Stimulated activated CD8-positive, alpha-beta memory T cell treated with anti-CD3 and anti-CD28 coated beads, Interleukin-15, amount 100 ng/mL, for 24 hours (primary cell): ENCODE measurements at places on chromosomes 2 and 18.

DNA sequence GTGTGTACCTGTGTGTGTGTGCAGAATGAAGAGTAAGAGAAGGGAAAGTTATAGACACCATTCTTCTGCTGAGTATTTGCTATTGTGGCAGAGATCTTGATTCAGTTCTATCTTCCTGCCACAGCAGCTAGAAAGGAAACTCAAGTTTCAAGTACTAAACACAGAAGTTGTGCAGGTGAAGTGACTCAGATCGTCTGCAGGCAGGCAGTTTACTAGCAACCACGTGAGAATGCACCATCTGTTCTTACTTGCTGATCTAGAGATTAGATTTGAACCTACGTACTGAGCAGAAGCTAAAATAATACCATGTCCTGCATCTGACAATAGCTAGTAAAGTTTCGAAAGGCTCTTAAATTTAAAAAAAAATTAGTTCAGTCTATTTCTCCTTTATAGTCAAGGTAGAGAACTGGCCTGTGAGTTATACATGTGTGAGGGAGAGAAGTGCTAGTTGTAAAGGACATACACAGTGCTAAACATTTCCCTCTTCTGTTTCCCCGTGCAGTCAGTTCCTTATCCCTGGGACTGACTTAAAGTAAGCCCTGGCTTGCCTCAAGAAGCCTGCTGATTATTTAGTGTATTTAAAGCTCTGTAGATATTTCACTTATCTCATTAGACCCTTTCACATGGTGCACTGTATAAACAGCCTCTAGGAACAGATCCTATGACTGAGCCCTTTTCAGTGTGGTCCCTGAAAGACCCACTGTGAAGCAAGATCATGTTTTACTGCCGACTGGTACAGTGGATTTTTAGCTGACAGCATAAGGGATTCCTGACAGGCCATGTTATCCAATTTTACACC lies 45.0 kb downstream of the SLC38A11 start:
- DNase-seq: no peak

GRCh38 chr18:33833842-33834241 lies 255.8 kb downstream of the ASXL3 start:
- no peak for DNase-seq

- DNase-seq: no peak
Measured at GRCh38 chr2:232236200-232236599, 142.4 kb upstream of the ALPP start.

GRCh38 chr2:72952961-72953360 lies 35.6 kb downstream of the EMX1 start:
- no peak for DNase-seq

GRCh38 chr2:205052781-205053180 lies 507.5 kb downstream of the PARD3B start:
- no peak for DNase-seq

DNA sequence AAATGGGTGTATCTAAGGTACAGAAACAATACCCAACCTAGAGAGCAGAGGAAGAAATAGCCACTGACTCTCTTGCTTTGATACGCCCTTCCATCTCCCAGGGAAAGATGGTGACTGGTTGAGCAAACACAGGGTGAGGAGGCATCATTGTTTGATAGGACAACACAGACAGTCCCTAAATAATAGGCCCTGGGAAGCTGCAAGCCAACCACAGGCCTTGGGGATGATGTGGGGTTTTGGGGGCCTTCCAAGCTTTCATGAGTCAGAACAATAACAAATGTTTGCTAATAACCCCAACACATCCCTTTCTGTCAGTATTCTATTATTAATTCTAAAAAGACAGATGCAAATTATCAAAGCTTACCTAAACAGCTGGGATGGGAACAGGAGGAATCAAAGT lies 9.8 kb downstream of the LGALSL start:
- DNase-seq: no peak

GRCh38 chr18:48136827-48137373 lies 206.4 kb upstream of the SMAD2 start:
- no peak for DNase-seq

GRCh38 chr2:106183101-106183696 lies 10.9 kb downstream of the UXS1 start:
- DNase-seq: no peak

DNA sequence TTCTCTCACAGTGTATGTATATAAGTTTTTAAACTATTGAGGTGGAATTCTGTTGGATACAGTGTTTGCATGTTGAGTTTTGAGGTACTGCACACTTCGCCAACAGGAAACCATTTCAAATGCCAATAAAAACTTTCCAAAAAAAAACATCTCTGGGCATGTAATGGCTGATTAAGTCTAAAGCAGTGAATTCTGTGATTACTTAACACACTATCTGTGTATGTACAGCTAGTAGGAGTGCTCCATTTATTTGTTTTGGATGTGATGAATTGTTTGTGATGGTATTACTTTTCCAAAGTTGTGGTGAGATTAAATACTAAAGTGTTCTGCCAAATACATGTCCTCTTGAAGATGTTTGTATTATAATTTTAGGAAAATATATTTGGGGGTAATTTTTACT lies 31.1 kb downstream of the MMADHC start:
- DNase-seq: no peak

- DNase-seq: no peak
Measured at GRCh38 chr2:242075696-242076095, 206.2 kb downstream of the RTP5 start.

DNA sequence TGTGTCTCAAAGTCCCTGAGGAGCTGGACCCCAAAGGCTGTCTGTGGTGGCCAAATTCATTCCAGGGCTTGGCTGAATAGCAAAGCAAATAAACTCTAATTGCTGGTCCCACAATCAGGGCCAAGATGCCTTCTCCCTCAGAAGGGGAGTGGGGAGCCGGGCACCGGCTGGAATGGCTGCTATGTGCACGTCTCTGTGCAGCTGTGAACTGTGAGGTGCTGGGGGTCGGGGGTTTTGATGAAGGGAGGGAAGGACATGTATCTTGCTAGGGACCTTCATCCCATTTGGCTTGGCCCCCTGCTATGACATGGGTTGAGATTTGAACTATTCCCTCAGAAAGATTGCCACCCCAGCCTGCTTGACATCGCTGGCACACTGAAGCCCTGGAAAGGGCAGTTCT lies 60.4 kb downstream of the CIB4 start:
- DNase-seq: no peak

DNA sequence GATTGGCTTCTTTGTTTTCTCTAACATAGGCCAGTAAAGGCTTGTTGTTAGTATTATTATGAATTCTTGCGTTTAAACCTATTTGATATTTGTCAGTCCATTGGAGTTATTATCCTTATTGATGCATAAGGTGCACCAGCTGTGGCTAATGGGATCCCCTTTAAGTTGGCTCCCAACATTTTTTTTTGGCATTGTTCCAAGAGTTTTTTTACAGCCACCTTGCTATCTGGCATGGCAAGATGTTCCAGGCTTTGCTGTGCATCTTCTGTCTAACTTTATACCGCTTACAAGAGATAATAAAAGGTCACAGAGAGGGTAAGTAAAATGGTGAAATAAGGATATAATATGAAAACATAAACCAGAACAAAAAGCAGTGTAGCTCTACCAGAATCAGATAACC lies 157.5 kb upstream of the TACR1 start:
- DNase-seq: no peak

- DNase-seq: no peak
Measured at GRCh38 chr2:257842-258241, 6.0 kb downstream of the SH3YL1 start.

DNA sequence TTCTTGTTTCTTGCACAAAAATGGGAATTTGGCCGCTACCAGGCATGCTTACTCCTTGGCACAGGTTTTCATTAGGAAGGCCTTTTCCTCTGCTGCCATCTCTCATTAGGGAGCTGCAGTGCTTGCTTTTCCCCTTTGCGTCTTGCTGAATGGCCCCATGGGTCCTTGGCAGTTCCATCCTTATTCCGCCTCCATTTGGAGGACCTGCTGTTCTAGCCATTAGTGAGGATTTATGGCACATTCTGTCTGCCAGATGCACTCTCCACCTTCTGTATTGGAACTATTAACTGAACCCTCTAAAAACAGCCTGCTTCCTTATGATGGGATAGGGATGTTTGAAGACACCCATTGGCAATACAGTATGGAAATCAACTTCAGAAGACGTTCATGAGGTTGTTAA lies 103.5 kb upstream of the NOSTRIN start:
- DNase-seq: no peak

DNA sequence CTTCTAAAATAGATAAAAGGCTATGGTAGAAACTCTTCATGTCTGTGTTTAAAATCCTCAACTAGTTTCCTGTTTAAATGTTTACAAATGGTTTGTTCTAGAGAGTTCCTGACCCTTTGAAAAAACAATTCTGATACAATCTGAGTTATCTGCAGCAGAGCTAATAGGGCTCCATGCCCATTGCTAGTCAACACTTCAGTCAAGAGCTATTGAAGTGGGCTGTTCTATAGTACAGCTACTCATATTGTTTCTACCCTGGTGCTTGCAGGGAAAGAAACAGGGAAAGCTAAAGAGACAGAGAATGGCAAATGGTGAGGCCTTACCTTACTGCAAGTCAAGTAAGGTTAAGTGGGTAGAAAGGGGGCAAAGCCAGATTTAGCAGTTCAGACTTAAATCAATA lies 112.3 kb upstream of the CAVIN2 start:
- DNase-seq: no peak

- DNase-seq: no peak
Measured at GRCh38 chr18:28086670-28087552, 90.0 kb downstream of the CDH2 start.

DNA sequence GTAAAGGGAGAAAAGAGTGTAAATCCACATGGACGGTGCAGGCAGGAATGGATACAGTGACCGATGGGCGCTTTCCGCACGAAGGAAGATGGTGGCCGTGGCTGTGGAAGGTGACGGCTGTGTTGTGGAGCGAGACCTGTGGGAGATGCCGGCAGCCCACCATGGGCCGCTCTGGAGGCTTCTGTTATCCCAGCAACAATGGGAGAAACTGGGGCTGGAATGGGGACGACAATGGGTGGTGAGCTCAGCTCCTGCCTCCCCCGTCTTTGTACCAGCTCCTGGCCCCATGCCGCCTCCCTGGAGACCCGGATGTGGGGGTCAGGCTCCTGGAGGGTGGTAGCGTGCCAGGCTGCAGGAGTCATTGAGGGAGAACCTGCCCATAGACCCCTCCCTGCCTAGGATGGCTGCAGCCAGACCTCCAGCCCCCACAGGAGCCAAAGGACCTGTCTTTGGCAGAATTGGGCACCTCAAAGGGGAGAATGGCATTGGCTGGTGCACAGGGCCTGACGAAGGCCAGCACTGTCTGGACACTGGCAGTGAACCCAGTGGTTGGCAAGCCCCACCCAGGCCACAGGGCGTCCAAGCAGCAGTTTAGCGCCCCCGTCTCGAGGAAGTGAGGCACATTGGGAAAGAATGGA lies 72.6 kb downstream of the SLC66A2 start:
- DNase-seq: no peak

GRCh38 chr2:157793053-157793612 lies 83.0 kb downstream of the ACVR1 start:
- no peak for DNase-seq

- DNase-seq: no peak
Measured at GRCh38 chr2:68877079-68877772, 6.0 kb upstream of the BMP10 start.

GRCh38 chr18:75545189-75545588 lies 117.7 kb upstream of the SMIM21 start:
- DNase-seq: no peak

DNA sequence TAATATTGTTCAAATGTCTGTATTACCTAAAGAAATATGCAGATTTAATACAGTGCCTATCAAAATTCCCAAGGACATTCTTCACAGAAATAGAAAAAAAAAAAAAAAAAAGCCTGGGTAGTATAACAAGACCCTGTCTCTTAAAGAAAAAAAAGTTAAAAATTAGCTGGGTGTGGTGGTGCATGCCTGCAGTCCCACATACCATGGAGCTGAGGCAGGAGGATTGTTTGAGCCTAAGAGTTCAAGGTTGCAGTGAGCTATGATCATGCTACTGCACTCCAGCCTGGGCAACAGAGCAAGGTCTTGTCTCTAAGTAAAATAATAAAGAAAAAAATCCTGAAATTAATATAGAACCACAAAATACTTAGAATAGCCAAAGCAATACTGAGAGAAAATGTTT lies 51.9 kb downstream of the SLC16A14 start:
- no peak for DNase-seq

GRCh38 chr18:74806073-74806472 lies 208.4 kb downstream of the ZNF407 start:
- no peak for DNase-seq

- DNase-seq: no peak
Measured at GRCh38 chr2:24930768-24931167, 10.7 kb upstream of the ADCY3 start.

GRCh38 chr18:77114415-77115191 lies 18.0 kb downstream of the MBP start:
- DNase-seq: no peak

GRCh38 chr2:218924757-218925156 lies 34.7 kb upstream of the CDK5R2 start:
- no peak for DNase-seq

- DNase-seq: no peak
Measured at GRCh38 chr2:166031054-166031453, 77.5 kb upstream of the TTC21B start.

DNA sequence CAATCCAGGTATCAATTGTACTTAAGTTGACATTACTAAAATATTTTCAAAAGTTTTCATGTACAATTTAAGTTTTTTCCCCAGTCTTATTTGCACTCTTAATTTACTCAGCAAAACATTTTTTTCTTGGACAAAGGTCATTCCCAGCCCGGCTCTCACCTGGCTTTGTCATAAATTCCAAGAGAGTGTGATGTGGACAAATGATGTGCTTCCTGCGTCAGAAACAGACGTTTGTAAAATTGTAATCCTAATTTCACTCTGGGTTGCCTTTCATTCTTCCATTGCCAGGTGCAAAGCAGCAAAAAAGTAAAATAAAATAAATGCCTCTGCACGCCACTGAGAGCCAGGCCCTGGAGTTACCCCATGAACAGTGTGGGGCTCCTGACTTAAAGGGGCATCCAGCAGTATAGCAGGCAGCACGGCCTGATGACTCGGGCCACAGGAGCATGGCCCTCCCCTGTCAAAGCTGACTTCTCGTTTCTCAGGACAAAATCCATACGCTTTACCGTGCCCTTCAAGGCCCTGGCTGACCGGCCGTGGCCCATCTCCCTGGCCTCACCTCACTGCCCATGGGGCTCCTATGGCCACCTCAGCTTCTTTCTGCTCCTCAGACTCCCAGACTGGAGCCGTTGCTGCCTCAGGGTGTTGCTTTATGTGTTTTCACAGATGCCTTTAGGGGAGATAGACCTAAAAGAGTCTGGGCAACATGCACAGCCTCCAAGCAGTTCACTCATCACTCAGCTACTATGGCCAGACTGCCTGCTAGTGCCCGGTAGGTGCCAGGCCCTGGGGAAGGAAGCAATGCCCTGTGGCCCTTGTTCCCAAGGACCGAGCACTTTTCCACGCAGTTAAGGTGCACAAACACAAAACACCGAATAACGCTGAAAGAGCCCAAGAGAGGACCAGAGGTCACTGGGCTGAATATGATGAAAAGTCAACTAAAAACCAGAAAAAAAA lies 7.6 kb upstream of the TMEM185B start:
- DNase-seq: no peak
